ENCODE measurements at places on chromosomes 5 and 9. TPM values are rescaled to one million over a fixed set of nuclear protein-coding genes. Genes with fewer than 3 reads are reported as not detected.
A peak's percentile ranks its signal among the peaks of the same experiment; 100 is the strongest.

DNA sequence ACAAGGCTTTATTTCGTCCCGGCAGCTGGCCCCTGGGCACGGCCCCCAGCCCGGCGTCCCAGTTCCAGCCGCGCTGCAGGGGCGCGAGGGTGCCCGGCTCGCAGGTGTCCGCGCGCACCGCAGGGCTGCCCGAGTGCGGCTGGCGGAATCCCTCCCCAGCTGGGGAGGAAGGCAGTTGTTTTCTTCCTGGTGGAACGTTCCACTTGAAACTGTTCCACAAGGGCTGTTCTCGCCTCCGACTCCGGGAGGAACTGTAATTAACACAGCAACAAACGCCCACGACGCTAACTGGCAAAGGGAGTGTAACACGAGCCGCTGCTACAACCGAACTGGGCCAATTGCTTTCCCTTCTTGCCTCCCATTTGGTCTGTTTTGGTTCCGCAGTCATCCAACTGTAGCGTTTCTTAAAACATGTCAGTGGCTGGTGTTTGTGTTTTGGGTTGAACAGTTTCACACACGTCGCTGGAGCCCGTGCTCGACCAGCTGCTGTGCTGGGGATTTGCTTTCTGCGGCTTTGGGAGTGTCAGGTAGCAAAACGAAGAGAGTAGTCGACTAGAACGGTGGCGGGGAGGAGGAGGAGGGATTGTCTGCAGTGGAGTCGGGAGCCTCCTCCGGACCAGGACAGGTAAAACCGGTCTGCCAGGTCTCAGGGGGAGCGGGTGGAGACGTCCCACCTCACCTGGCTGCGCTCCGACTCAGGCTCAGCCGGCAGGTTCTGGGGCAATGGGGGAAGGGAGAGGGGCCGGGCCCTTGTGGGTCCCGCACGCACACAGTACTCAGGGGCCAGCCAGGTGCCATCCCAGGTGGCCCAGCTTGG is 131.6 kb upstream of the NIPBL start:
- DNase-seq = no peak

- no peak for DNase-seq
These were observed 27.7 kb upstream of the SCGB3A1 start for GRCh38 chr5:180618829-180619562.

GRCh38 chr9:19551124-19551929 is 142.5 kb downstream of the ACER2 start:
- no peak for DNase-seq

DNA sequence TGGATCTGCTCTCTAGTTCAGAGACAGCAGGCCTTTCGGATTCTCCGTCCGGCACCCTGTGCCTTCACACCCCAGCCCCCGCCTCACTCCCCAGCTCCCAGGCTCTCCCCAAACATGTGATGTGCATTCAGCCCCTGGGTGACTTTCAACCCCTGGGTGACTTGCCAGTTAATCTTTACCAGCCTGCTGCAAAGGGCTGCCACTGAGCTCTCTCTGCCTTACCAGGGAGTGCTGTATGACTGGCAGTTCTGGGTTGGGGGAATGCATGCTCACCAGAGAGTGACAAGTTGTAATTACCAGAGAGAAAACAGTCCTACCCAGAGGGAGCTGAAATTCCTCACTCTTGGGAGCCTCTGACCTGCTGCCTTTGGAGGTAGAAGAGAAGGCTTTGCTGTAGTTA is 4.9 kb upstream of the ADRA1B start:
- DNase-seq = no peak

MSMP gene
- not detected for total RNA-seq

- DNase-seq = no peak
These were observed 56.2 kb upstream of the LPAR1 start for GRCh38 chr9:111094433-111094924.

- no peak for DNase-seq
These were observed 222.9 kb upstream of the FTMT start for GRCh38 chr5:121628783-121629182.

- no peak for DNase-seq
These were observed 69.8 kb downstream of the CMYA5 start for GRCh38 chr5:79759436-79759835.

GRCh38 chr9:101028346-101029314 is at the start of gene PLPPR1:
Gene PLPPR1, plus strand, starts transcription at chr9:101028727.
- no peak for DNase-seq

- no peak for DNase-seq
These were observed 69.1 kb upstream of the PUM3 start for GRCh38 chr9:2913026-2913425.

CBY3 gene
- not detected for total RNA-seq

GRCh38 chr5:17189381-17190036 is 27.9 kb upstream of the BASP1 start:
- no peak for DNase-seq

GRCh38 chr5:154878642-154879335 is 20.4 kb downstream of the CNOT8 start:
- DNase-seq = no peak

GRCh38 chr9:125446561-125447094 is 185.0 kb downstream of the GAPVD1 start:
- DNase-seq = peak; percentile 54

DNA sequence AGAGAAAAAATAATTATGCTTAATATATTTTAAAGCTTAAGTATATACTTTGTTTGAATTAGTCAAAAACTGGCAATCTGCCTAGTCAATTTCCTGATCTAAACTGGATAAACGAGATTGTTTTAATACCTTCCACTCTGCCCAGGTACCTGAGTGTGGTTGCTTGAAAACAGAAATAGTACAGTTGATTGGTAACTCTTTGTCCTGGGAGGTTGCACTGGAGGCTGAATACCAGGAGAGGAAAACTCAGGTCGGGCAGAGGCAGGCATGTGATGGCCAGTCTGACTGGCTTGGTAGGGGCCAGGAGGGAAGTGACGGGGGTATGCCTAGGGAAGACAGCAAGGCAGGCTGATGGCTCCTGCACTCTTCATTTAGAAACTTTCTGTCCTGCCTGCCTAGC is 80.2 kb downstream of the PIK3R1 start:
- no peak for DNase-seq

- no peak for DNase-seq
These were observed 168.7 kb downstream of the GRIA1 start for GRCh38 chr5:153659039-153659736.

- no peak for DNase-seq
These were observed 202.7 kb upstream of the NR3C1 start for GRCh38 chr5:143606043-143606752.

- DNase-seq = no peak
These were observed 23.5 kb downstream of the PCSK5 start for GRCh38 chr9:75914002-75914401.

- no peak for DNase-seq
These were observed 94.9 kb upstream of the TNC start for GRCh38 chr9:115212832-115213231.

GRCh38 chr5:32618962-32619361 is 33.6 kb downstream of the SUB1 start:
- DNase-seq = no peak

DNA sequence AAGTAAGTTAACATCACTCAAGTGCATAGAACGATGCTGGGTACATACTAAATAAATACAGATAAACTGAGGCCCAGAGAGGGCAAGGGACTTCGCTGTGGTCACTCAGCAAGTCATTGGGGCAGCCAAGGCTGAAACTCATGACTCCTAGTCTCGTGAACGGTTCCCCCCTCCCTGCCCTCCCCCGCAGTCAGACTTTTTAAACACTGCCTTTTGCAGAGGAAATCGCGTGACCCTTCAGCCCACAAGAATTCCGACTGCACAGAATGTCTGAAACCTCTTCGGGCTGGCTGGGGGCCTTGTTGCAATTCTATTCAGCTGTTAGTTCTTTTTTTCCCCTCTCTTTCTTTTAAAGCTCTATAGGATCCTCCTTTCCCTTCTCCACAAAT is 28.1 kb downstream of the NEK6 start:
- no peak for DNase-seq

DNA sequence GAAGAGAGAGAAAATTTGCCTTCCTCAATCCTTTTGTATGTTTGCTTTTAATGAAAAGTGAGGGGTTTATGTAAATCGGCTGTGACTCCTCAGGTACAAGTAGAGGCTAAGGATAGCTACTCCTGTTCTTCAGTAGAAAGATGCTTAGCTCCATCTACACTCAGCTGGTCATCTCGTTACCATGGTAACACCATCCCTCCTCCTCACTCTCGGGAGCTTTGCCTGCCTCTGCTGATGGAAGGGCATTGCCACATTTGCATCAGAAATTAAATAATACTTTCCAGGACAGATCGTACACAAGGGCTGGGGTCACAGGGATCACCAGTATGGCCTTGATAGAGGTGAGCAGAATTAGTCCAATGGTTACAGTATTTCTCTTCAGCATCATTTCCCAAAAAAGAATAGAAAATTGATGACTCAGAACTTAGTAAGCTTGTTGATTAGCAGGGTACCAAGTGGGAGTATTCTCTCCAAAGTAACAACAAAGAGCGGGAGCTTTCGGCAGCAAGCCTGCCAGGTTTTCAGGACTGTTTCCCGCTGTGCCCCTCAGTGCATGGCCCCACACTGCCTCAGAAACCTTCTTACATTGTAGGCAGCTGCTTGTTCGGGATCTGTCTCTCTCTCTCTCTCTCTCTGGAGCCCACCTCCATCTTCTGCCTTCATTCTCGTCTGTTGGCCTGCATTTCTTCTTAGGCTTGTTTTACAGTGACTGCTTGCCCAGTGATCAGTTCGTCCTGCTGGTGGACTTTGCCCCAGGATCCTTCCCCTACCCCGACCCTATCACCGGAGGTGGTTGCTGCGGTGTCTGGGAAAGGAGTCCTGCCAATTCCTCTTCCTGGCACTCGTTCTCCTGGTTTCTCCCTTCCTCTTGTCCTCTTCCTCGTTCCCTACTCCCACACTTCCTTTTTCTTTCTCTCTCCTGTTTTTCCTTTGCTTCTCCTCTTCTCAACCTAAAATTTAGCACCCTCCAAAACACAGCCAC is 51.9 kb upstream of the SNAPC3 start:
- DNase-seq = no peak

GRCh38 chr5:140114341-140115185 is 654 bp downstream of the PURA start:
- peak; percentile 86 for DNase-seq

- DNase-seq = no peak
These were observed 103.1 kb upstream of the SARDH start for GRCh38 chr9:133841167-133841812.

SURF6 gene
- total RNA-seq = 14.2 TPM

- no peak for DNase-seq
These were observed 378.9 kb downstream of the KCTD16 start for GRCh38 chr5:144549580-144549979.

- DNase-seq = no peak
These were observed 16.2 kb upstream of the ERAP1 start for GRCh38 chr5:96823900-96824380.

DNA sequence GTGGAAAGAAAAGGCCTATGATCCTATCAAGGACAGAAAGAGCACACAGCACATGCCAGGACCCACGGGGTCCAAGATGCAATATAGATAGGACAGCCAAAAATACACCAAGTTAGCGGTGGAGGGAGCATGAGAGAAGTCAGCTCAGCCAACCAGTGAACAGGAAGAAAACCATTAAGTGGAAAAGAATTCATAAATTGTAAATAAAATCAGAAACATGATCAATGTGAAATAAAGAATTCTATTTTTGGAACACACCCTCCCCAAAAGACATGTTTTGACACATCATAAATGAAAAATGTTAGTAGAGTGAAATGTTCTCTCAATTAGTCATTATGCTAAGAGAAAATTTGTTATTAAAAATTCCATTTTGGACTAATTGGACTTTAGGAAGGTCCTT is 35.6 kb downstream of the ATPSCKMT start:
- DNase-seq = no peak

GLDC gene
- total RNA-seq = 0.11 TPM

SEMA6A gene
- 4.5 TPM for total RNA-seq

- peak; percentile 9 for DNase-seq
These were observed 10.4 kb upstream of the CMBL start for GRCh38 chr5:10317825-10318682.

CARD6 gene
- total RNA-seq = 6.2 TPM

TAS2R1 gene
- not detected for total RNA-seq

GNG10 gene
- 36.4 TPM for total RNA-seq

DNA sequence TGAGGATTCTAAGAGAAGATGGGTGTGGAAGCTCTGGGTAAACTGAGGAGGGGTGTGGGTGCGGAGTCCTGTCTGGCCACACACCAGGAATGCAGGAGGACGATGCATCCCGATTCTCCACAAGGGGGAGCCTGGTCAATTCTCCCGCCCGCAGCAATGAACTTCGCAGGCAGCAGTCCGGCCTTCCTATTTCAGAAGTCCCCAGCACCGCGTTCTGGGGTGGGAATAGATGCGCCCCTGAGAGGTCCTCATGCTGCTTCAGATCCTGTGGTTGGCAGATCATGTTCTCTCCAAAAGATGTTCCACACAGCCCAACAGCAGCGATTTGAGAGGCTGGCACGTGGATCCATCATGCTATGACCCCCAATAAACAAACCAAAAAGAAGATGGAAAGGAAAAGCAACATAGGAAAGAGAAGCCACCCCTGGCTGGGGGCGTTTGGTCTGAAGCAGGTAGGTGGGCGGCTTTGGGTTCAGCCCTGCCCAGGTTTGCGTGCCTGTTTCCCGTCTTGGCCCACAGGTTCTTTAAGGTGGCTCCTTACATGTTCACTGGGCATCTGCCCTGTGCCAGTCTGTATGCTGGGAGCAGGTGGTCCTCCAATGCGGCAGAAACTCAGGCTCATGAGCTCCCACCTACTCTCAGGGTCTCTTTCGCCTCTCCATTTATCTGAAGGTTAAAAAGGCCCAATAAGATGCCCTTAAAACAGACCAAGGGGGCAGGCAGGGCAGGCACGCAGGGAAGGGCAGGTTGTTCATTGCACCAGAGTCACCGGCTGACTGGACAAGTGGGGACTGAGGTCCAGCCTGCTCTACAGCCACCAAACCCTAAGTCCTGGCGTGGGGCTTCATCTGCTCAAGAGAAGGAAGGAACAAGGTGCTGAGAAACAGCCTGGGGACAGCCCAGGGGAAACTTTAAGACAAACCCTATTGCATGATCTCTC is 171.6 kb downstream of the PAX5 start:
- DNase-seq = no peak

- DNase-seq = peak; percentile 77
These were observed 1.4 kb downstream of the MLLT3 start for GRCh38 chr9:20620650-20621470.

DNA sequence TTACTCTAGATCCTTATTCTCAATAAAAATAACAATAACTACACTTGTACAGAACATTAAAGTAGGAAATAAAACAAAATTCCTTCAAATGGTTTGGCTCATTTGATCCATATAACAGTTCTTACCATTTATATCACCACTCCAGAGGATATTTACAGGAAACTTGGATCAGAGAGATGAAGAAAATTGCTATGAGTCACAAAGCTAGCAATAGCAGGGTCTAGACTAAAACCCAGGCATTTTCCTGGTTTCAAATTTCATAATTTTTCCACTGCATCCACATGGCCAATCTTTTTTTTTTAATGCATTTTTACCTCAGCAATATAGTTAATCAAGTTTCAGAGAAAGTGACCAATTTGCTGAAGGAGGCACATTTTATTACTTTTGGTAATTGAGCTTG is 299.2 kb downstream of the ELAVL2 start:
- DNase-seq = no peak

- peak; percentile 78 for DNase-seq
These were observed 4.3 kb upstream of the FAT2 start for GRCh38 chr5:151595411-151595826.

- DNase-seq = no peak
These were observed 288.6 kb upstream of the DAB2 start for GRCh38 chr5:39713250-39713916.

PCDH12 gene
- total RNA-seq = 4.9 TPM

LTC4S gene
- total RNA-seq = 12.8 TPM

EXD3 gene
- total RNA-seq = 11.3 TPM

- no peak for DNase-seq
These were observed 193.9 kb downstream of the MEF2C start for GRCh38 chr5:88688984-88689667.

RPL12 gene
- total RNA-seq = 407 TPM

- no peak for DNase-seq
These were observed 381.6 kb upstream of the PRR16 start for GRCh38 chr5:120082316-120083068.

LRRTM2 gene
- total RNA-seq = not detected
